ENCODE measurements at places on chromosomes 7 and 10.

GRCh38 chr10:30647089-30647488, 17.5 kb upstream of the LYZL2 start:
- no peak for ATAC-seq

GRCh38 chr7:22394739-22395138, 37.8 kb upstream of the RAPGEF5 start:
- ATAC-seq, result no peak

DNA sequence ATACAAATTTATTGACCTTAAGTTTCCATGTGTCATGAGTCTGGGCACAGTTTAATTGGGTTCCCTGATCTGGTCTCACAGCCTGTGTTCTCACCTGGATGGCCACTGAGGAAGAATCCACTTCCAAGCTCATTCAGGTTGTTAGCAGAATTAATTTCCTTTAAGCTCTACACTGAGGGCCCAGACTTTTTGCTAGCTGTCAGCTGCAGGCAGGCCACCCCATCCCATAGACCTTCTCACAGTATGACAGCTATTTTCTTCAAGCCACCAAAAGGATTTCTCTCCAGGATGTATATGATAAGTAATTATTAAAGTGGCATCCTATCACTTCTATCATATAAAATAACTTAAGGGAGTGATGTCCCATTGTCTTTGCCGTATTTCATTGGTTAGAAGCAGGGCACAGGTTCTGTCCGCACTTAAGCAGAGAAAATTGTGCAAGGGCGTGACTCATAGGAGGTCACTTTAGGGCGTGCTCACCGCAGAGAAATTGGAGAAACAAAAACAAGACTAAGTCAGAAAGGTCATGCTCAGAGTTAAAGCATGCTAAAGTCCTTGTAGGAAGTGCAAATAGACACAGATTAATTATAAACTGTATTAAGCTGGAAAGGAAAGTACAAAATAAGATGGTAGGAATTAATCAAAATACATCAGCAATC, 109.9 kb downstream of the AHR start:
- peak; percentile 54 for ATAC-seq

DNA sequence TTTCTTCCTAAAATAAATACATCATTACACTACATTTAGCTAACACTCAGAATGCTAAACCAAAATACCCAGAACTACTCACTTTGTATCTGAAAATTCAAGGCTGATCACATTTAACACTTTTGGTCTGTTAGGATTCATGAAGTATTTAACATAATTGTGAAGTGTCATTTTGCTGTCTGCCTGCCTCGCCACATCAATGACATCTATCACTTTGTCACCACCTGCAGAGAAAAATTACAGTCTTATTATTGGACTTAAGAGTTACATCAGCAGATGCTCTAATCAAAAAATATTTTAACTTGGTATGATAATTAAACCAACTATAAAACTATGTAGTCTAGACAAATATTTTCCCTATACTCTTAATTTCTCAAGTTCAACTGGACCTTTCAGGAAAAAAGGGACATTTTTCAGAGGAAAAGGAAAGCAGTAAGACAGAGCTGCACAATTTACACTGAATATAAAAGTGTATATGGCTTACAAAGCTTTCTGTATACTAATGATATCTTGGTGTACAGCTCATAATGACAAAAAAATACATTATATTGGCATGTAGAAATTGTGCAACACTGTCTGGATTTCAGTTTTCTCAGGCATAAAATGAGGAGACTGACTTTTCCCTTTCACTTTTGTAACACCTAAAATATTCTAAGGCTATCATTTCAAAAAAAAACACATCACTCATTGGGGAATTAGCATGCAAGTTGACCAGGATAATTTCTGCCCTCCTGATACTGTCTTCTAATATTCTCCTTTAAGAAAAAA, 49.2 kb downstream of the KDM7A start:
- ATAC-seq, result no peak

- ATAC-seq, result peak; percentile 88
These were observed 18.9 kb downstream of the RCC1L start for GRCh38 chr7:75054744-75055143.
